ENCODE measurements at places on chromosomes 2 and 18.

- DNase-seq: no peak
These were observed 118.3 kb downstream of the DOK6 start for GRCh38 chr18:69518989-69519388.

DNA sequence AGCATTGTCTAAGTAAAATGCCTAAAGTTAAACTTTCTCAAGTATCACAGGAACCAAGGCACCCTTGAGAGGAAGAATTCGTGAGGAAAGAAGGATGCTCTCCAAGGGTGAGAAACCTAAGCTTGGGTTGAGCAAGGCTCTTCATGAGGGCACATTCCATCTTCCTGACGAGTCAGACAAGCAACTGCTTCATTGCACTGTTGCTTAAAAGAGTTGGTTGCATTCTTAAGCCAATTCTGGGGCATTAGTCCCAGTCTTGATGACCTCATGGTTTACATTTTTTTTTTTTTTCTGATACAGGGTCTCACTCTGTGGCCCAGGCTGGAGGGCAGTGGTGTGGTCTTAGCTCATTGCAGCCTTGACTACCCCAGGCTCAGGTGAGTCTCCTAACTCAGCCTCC, 237.5 kb downstream of the ACTR3 start:
- no peak for DNase-seq

- DNase-seq: no peak
These were observed 82.1 kb downstream of the ACTR2 start for GRCh38 chr2:65309699-65310098.

DNA sequence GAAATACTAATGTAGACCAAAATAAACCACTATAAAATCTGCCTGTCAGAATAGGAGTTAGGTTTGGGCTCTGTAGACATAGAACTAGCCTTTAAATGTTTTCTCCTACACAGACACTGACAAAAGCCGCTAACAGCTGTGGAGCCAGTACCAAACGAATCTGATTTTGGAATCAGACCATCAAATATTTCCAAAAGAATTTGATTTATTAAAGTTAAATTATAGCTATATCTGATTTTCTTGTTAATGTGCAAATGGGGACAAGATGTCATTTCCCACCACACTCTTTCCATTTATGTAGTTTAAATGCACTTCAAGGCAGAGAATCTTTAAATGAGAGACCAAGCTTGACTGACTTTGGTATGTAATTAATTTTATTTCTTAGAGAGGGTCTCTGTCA, 343.4 kb upstream of the FIGN start:
- DNase-seq: no peak

DNA sequence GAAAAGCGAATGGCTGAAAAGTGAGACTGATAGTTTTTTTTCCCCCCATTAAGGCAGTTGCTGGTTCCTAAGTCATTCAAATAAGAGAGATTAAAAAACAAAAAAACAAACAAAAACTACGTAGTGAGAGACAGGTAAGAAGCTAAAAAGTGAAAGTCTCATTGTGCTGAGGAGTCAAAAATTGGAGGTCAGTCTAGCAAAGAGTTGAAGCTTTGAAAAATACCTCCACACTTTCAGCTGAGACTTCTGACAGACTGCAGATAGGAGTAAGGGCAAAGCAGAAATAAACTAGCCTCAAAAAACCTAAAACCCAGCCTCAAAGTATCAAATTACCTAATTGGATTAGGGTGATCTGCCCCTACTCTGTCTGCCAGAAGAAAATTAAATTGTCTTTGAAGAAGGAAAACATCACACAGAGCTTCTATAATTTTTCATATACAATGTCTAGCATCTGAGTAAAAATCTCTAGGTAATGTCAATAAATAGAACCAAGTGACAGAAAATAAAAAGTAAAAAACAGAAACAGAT, 10.9 kb upstream of the EIF2AK3 start:
- no peak for DNase-seq

DNA sequence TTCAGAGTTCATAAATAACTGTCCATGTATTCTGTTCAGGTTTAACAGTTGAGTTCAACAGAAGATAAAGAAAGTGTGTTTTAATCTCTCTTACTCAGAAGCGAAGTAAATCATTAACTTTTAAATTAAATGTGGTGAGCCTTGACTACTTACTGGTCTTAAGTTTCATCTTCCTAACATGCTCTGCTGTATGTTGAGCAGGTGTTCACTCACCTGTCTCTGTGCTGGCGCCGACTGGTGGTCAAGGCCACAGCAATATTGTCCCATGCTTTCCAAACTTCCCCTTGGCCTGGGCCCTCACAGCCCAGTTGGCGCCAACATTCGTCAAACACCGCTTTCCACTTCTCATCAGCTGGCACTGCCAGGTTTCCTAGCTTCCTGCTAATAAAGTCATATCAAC, 17.0 kb upstream of the MPP4 start:
- DNase-seq: no peak

DNA sequence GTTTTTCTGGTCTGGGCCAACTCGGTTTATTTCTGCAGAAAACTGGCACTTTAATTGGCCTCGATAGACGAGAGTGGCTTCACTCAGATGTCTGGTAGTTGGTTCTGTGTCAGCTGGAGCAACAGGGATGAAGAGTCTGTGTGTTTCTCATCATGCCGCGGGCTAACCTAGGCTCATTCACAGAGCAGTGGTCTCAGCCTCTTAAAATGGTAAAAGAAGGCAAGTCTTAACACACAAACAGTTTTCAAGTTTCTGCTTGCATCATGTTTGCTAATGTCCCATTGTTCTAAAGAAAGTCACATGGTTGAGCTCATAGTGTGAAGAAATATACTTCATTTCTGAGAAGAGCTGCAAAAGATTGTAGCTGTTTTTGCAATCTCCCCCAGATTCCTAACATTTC, 37.5 kb upstream of the ANXA4 start:
- no peak for DNase-seq

GRCh38 chr2:146777181-146777580, 1067.6 kb upstream of the ACVR2A start:
- no peak for DNase-seq

DNA sequence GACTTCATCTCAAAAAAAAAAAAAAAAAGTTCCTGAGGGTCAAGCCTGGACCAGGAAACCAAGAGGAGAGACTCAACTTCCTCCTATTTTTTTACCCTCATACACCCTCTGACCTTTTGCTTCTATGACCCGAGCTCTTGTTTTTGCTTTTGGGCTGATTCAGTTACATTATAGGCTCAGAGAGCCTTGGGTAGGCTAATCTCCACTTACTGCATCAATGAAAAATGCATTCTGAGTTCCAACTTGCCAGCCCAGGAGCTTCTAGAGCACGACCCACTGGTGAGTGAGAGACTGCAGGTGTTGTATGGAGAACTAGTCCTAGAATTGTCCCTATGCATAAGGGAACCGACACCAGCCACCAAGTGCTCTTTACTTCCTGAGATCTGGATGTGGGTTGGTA, 91.1 kb downstream of the CABLES1 start:
- DNase-seq: no peak

DNA sequence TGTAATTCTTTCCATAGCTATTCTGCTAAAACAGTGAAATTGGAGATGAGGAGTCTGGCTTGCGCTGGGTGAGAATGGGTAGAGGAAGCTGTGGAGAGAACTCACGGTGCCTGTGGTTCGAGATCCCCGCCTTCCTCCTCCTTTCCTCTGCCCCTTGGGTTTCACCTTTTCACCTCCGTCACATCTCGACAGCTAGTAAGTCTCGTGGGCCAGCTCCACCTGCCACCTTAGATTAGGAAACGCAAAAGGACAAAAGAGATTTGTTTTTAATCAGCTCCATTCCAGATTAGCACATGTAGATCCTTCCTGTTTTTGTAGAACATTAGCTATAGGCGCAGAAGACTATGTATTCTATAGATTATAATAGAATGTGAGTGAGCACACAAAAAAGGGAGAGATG, 20.6 kb downstream of the TRIB2 start:
- DNase-seq: no peak

DNA sequence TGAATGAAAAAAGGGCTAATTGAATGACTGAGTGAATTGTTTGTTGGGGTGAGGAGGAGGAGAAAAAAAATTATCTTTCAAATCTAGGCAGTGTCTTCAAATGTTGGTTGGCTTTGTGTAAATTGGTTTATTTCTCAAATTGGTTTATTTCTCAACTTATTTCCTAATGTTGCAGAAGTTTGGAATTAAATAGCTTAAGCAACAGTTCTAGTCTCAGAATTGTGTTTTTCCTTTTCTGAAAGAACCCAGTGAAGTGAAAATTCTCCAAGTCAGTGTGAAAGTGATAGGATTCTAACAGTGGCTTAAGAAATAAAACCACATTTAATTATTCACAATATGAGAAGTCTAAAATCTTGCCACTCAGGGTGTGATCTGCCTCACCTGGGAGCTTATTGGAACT, 54.6 kb upstream of the LYPD6B start:
- DNase-seq: no peak

Data from AG09319 (cell line).